BJ (cell line): ENCODE measurements at places on chromosomes 2 and 18.

- DNase-seq = no peak
These were observed 188.4 kb downstream of the KCNS3 start for GRCh38 chr2:18066894-18067293.

GRCh38 chr18:63439334-63439733 lies 17.1 kb upstream of the VPS4B start:
- no peak for DNase-seq

DNA sequence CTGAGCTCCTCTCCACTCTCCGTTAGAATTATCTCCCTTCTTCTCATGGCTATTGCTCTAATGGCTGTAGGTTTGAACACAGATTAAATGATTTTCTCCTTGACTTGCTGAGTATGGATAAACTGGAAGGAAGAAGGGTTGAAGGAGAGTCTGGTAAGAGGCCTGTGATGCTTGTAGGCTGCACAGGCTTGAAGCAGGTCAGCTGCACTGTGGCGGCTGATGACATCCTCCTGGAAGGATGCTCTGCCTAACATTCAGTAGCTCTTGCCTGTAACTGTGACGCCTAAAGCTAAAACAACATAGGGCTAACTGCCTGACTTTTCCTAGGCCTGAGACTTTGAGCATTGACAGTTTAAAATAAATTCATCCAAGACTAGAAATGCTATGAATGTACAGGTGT lies 166.3 kb downstream of the MREG start:
- no peak for DNase-seq

GRCh38 chr2:230778350-230779063 lies 65.9 kb downstream of the CAB39 start:
- no peak for DNase-seq

- DNase-seq = no peak
These were observed 510.3 kb downstream of the PLCL1 start for GRCh38 chr2:198314559-198315153.

GRCh38 chr2:10915731-10916276 lies 4.1 kb downstream of the KCNF1 start:
- DNase-seq = no peak

- no peak for DNase-seq
These were observed 72.7 kb downstream of the TWIST2 start for GRCh38 chr2:238920601-238921001.
